ENCODE measurements at places on chromosomes 3 and 15. TPM values are rescaled to one million over a fixed set of nuclear protein-coding genes. Genes with fewer than 3 reads are reported as not detected.
A peak's percentile ranks its signal among the peaks of the same experiment; 100 is the strongest.

- H3K36me3 ChIP-seq, result no peaks in the 10 kb centered on the region
- H3K27ac ChIP-seq, result no peak overlapping the region
- DNase-seq, result no peak
- no peak overlapping the region for H3K4me3 ChIP-seq
- no peaks in the 10 kb centered on the region for H3K4me1 ChIP-seq
These were observed 35.6 kb downstream of the ALCAM start for GRCh38 chr3:105402287-105402801.

GRCh38 chr3:172517859-172518466, 5.3 kb downstream of the TNFSF10 start:
- peaks cover 84% of the 10 kb centered on the region for H3K36me3 ChIP-seq
- H3K4me3 ChIP-seq, result peak overlapping the region; percentile 99
- no peaks in the 10 kb centered on the region for H3K27me3 ChIP-seq
- peak overlapping the region; percentile 85 for H3K27ac ChIP-seq
- peak; percentile 50 for DNase-seq

GRCh38 chr3:10577486-10577885, 72.1 kb upstream of the ATP2B2 start:
- DNase-seq, result no peak
- H3K4me3 ChIP-seq, result no peak overlapping the region
- H3K36me3 ChIP-seq, result no peaks in the 10 kb centered on the region
- no peaks in the 10 kb centered on the region for H3K4me1 ChIP-seq

DNA sequence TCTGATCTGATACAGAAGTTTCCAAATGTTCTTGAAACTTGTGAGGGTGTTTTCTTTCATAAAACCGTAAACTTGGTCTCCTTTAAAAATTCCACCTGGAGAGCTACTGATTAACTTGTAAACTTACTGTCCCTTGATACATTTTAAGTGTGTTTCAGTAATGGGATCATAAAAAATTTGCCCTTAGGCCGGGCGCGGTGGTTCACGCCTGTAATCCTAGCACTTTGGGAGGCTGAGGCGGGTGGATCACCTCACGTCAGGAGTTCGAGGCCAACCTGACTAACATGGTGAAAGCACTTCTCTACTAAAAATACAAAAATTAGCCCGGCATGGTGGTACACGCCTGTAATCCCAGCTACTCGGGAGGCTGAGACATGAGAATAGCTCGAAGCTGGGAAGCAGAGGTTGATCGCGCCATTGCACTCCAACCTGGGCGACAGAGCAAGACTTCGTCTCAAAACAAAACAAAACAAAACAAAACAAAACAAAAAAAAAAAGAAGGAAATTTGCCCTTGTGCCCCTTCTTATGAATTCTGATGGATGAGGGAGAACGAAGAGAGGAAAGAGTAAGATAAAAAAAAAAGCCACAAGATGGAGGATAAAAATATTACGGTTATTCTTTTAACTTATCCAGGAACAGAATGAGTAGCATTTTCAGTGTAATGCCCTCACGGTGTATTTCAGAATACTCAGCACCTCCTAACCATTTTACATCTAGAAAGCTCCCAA, 32.1 kb upstream of the AP4E1 start:
- H3K36me3 ChIP-seq, result no peaks in the 10 kb centered on the region
- no peak for DNase-seq
- peak overlapping the region; percentile 94 for H3K27ac ChIP-seq
- peaks cover 49% of the 10 kb centered on the region for H3K4me1 ChIP-seq
- peaks cover 14% of the 10 kb centered on the region for H3K27me3 ChIP-seq

DNA sequence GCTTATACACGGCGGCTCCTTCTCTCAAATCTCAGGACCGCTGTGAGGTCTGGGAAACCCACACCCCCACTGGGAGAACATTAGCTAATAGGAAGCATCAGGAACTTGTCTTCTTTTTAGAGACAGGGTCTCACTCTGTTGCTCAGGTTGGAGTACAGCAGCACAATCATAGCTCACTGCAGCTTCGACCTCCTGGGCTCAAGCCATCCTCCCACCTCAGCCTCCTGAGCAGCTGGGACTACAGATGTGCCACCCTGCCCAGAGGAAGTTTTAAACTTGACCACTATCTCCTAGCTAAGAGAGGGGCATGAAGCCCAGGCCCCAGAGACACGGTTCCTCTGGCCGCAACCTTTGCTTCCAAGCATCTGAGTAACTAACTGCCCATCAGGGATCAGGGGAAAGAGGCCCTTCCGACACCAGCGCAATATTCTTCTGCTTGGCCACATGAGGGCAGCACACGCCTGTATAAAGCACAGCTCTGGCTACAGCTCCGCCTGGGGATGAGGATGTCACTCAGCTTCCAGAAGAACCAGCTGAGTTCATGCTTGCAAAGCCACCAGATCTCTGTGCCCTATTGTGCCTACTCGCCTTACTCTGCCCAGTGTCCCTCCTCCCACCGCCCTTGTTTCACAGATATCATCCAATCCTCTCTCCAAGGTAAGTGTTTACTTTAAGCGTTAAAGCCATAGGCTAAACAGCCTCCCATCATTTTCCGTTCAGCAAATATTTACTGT, 57.6 kb upstream of the SLC6A11 start:
- H3K4me3 ChIP-seq, result no peak overlapping the region
- H3K36me3 ChIP-seq, result no peaks in the 10 kb centered on the region
- H3K4me1 ChIP-seq, result no peaks in the 10 kb centered on the region
- peaks cover 22% of the 10 kb centered on the region for H3K27me3 ChIP-seq

DNA sequence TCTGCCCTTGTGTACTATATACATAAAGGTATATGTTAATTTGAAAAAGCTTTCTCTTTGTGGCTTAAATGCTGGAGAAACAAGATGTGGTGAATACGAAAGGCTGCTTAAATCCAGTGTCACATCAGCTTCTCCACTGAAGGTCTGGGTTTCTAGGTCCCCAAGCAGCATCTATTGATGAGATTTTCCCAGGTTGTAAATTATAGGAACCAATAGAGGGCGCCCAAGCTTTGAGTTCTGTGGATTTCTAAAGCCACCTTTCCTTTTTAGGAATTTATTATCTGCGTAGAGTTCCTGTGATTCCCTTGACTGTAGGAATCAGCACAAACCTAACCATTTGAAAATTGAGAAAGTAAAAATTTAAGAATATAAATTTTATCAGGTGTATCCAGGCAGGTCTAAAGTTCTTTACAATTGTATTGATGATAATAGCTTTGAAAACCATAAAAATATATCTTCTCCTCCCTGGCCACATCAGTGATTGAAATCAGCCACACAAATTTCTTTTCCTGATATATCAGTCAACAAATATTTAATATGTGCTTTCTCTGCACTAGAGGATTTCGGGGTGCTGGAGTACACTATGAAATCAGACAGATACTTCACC, 88.3 kb upstream of the ADAMTSL3 start:
- H3K4me3 ChIP-seq, result no peak overlapping the region
- DNase-seq, result no peak
- H3K36me3 ChIP-seq, result no peaks in the 10 kb centered on the region
- H3K27me3 ChIP-seq, result peaks cover 2% of the 10 kb centered on the region
- no peak overlapping the region for H3K27ac ChIP-seq

DNA sequence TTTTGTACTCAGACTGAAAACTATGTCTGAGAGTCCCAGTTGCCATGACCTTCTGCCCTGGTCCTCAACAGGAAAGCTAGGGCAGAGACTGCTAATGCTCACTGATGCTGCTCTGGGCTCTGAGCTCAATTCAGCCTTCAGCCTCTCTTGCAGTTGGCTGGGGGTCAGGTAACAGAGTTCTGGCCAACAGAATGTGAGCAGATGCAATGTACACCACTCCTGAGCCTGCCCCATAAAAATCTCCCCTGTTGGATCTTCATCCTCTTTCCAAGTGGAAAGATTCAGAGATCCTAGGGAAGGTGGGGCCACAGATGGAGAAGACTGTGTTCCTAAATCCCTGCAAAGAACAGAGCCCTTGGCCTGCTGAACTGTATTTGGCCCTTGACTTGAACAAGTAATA, 87.8 kb downstream of the PDZRN3 start:
- DNase-seq, result no peak
- no peak overlapping the region for H3K4me3 ChIP-seq
- no peaks in the 10 kb centered on the region for H3K36me3 ChIP-seq
- H3K27ac ChIP-seq, result no peak overlapping the region
- no peaks in the 10 kb centered on the region for H3K27me3 ChIP-seq

Gene LNP1
- 1.1 TPM for total RNA-seq

Gene FAM162A
- total RNA-seq, result 122 TPM

Gene CLDN18
- not detected for total RNA-seq
